ENCODE measurements at places on chromosomes 11 and 22.

DNA sequence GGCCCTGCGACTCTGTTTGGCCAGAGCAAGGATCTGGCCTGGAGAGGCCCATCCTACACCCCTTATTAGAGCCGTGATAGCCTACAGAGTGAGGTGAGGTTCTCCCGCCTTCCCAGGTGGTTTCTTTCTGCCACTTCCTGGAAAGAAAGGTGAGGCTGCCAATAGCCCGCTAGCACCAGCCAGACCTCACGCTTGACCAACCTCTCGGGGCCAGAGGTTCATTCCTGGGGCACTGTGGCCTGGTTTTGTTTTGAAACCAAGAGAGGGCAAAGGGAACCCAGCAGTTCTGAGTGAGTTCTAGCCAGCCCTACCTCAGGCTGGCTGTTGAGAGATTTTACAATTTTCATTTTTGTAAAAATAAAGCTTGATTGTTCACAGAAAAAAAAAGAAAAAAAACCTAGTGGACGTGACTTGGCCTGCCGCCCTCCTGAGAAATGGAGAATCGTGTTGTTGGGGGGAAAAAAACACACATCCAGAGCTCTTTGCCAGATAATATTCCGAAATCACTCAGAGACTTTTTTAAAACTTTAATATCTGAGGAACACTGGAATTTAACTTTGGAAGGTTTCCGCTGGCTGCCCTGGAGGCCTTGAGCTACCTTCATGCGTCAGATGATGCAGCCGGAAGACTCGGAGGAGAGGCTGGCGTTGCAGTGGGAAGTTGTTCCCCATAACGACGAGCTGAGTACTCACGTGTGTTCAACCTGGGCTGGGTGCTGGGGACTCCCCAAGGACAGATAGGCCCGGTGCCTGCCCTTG, 84.5 kb downstream of the BCR start:
- DNase-seq, result no peak

DNA sequence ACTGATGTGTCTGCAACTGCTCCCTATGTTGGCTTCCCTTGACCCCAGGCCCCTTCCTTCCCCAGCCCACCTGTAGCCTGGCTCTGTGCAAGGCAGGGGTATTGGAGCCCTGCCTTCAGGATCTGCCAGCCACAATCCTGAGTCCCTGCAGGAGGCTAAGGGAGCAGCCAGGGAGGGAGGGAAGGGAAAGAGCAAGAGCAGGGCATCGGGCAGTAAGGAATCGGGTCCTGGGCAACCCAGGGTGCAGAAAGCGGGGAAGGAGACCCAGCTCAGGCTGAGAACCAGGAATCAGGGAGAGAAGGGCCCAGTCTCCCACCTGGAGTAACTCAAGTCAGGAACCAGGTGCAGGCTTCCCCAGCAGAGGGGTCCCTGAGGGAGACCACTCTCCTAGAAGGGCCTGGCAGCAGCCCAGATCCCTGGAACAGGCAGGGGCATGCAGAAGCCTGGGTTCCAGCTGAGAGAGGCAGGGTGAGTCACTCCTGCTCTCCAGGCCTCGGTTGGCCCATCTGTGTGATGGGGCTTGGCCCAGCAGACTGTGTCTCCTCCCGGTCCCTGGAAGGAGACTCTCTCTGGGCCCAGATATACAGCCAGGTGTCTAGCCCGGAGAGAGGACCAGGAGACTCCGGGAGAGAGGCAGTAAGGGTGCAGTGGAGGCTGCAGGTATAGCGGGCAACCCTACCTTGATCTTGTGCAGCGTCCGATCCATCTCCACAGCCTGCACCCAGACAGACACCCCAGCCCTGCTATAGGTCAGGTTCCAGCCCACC, 13.4 kb downstream of the STARD10 start:
- no peak for DNase-seq

GRCh38 chr11:85844439-85845123, 10.6 kb upstream of the CCDC83 start:
- DNase-seq, result no peak

DNA sequence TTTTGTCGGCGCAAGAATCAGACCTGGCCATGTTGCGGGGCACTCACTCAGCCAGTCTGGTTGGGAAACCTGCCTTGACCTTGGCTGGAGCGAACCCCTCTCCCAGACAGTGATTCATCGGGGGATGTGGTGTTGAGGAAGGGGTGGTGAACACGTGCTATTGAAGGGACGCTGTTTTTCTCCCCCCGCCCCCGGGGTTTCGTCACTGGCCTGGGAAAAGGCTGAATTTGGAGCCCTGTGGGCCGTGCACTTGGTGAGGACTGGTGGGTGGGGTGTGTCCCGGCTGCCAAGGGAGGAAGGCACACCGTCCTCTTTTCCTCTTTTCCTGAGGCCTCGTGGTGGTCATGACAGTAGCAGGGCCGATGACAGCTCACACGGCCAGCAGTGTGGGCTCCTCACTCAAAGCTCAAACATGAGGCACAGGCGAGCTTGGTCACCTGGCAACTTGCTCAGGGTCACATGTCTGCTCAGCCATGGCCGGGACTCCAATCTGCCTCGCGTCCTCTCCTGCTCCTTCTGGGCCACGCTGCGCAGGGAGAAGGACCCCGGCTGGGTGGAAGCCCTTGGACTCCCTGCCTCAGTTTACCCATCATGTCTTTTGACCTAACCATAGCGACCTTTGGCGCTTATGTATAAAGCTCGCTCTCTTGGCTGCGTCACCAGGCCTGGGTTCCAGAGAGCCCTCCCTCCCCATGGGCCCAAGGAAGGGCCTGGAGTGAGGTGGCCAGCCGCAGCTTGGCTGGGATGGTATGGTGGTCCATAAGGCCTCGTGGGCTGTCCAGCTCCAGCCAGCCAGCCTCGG, 49.4 kb downstream of the SMIM38 start:
- DNase-seq, result no peak

DNA sequence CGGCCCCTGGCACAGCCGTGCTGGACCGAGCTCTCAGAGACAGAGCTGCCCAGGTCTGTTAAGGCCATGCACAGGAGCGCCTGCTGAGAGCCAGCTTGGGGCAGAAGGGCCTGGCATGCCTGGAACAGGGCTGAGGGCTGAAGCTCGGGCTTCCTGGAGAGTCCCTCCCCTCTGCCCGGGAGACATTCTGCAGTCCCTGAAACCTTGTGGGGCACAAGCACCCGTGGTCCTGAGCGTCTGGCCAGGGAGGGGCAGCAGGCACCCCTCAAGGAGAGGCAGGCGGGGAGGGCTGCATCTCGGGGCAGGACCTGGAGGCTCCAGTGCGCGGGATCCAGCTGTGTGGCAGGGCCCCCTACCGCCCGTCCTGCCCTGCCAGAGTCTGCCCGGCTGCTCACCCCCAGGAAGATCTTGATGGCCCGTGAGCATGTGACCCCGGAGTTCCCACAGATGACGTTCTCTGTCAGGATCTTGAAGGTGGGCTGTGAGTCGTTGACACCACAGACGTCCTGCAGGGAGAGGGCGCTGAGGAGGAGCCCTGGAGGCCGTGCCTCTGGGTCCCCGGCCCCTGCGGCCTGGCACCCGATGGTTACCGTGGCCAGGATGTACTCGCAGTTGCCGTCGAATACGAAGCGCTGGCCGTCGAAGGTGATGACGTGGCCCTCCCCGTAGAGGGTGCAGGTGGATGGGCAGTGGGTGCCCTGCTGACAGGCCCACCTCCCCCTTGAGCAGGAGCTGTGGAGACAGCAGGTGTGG, 10.9 kb downstream of the MUC6 start:
- no peak for DNase-seq

- DNase-seq, result peak; percentile 25
These were observed 180.4 kb upstream of the B3GAT1 start for GRCh38 chr11:134592391-134592990.

DNA sequence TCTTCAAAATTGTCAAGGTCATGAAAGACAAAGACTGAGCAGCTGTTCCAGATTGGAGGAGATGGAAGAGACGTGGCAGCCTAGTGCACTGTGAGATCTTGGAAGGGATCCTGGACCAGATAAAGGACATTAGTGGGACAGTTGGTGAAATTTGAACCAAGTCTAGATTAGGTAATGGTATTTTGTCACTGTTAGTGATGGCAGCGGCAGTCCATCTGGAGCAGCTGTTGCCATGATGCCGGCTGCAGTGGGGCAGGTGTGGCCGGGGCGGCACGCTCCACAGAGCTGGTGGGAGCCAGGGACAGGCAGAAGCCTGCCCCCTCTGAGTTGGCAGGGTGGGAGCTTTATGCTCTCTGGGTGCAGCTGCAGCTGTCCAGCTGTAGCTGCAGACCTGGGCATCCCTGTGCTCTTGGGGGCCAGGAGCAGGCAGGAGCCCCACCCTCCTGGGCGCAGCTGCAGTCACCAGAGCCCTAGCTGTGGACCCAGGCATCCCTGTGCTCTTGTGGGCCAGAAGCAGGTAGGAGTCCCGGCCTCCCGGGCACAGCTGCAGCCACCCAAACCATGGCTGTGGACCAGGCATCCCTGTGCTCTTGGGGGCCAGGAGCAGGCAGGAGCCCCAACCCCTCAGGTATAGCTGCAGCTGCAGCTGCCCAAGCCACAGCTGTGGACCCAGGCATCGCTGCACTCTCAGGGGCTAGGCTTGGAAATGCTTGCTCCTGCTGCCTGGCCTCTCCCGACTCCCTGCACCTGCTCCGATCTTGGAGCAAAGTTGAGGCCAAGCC, 20.7 kb downstream of the DIXDC1 start:
- DNase-seq, result peak; percentile 30

- DNase-seq, result no peak
These were observed 96.2 kb upstream of the TRIM77 start for GRCh38 chr11:89613911-89614310.

- no peak for DNase-seq
These were observed 28.0 kb downstream of the KCNQ1OT1 start for GRCh38 chr11:2671748-2672147.

DNA sequence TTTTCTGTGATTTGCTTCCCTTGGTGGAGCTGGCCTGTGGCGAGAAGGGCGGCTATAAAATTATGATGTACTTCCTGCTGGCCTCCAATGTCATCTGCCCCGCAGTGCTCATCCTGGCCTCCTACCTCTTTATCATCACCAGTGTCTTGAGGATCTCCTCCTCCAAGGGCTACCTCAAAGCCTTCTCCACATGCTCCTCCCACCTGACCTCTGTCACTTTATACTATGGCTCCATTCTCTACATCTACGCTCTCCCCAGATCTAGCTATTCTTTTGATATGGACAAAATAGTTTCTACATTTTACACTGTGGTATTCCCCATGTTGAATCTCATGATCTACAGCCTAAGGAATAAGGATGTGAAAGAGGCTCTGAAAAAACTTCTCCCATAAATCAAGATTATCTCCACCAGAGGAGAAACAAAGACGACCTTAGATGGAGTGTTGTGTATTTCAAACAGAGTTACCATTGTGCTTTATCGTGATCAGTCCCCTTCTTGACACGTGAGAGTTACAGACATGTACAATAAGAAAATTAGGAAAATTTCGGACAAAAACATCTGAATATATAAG, 2.1 kb downstream of the OR9G1 start:
- no peak for DNase-seq

GRCh38 chr22:36027935-36028645, 534 bp downstream of the RBFOX2 start:
- no peak for DNase-seq

Data from NCI-H1694 treated with DMSO at 0.1 percent for 48 hours (cell line).